ENCODE measurements at places on chromosomes 5 and 9. TPM values are rescaled to one million over a fixed set of nuclear protein-coding genes. Genes with fewer than 3 reads are reported as not detected.
A peak's percentile ranks its signal among the peaks of the same experiment; 100 is the strongest.

The SOX30 gene
- total RNA-seq: not detected

The TEX53 gene
- total RNA-seq: not detected

- no peak for DNase-seq
These were observed 22.8 kb upstream of the ARAP3 start for GRCh38 chr5:141704782-141705297.

- no peak for DNase-seq
These were observed 9.1 kb downstream of the FAT2 start for GRCh38 chr5:151581812-151582583.

The CD274 gene
- total RNA-seq: 4.9 TPM

The ENG gene
- 32.1 TPM for total RNA-seq

DNA sequence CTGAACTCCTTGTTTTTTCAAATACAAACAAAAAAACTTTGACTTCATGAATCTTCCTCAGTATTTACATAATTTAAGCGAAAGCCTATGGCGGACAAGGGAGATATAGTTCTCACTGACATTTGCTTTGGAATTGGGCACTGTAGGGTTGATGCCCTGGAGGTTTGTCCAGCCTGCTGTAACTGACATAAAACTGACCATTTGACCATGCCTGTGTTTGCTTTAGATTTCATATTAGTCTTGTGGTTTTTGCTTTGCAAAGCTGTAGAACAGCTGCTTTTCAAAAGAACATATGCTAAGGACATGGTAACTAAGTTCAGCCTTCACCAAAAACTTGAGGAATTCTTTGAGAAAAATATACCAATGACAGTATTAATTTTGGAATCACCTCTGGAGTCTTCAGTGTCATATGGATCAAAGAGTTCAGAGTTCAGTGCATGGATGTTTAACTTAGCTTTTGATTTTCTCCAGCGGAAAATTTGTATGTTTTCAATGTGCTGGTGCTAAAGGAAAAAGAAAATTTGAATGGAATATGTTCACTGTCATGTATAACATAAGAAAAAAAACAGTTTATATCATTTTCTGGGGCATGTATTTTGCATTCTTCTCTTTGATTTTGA lies 1013.1 kb downstream of the NR2F1-AS1 start:
- DNase-seq: peak; percentile 15

DNA sequence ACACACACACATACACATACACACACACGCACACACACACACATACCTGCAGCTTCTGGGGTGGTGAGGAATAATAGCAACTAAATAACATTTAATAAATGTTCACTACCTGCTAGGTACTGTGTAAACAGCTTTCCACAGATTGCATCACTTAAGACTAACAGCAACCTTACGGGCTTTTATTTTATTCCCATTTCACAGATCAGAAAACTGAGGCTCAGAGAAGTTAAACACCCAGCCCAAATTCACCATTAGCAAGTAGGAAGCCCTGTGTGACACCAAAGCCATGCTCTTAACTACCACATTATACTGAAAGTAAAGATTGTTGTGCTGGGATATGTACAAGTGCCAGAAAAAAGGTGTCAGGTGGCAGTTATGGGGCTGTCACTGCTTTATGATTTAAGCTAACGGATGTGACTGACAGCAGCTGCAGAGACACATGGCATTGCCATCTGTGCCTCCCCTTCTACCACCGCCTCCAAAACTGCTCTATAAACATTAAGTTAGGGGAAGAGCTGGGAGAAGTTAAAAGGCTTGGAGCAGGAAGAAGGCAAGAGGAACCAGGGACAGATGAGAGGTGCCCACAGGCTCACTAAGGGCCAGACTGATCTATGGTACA lies 13.6 kb downstream of the MTMR12 start:
- no peak for DNase-seq

- peak; percentile 18 for DNase-seq
These were observed 123.9 kb downstream of the GHR start for GRCh38 chr5:42547141-42547540.

GRCh38 chr5:106311230-106311915 lies 1359.4 kb downstream of the EFNA5 start:
- DNase-seq: no peak

The EIF4E1B gene
- not detected for total RNA-seq

DNA sequence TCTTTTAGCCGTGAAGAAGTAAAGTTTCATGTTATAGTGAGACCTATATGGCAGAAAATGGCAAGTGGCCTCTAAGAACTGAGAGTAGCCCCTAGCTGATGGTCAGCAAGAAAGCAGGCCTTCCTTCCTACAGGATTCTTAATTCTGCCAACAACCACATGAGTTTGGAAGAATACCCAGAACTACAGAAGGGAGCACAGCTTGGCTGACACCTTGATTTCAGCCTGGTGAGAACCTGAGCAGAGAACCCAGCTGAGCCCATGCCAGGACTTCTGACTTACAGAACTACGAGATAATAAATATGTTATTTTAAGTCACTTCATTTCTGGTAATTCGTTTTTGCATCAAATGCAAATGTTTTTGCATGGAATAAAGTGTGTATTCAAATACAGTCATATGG lies 5.9 kb upstream of the FBXL17 start:
- no peak for DNase-seq

- DNase-seq: no peak
These were observed 339.3 kb upstream of the NUDT12 start for GRCh38 chr5:103901885-103902284.

DNA sequence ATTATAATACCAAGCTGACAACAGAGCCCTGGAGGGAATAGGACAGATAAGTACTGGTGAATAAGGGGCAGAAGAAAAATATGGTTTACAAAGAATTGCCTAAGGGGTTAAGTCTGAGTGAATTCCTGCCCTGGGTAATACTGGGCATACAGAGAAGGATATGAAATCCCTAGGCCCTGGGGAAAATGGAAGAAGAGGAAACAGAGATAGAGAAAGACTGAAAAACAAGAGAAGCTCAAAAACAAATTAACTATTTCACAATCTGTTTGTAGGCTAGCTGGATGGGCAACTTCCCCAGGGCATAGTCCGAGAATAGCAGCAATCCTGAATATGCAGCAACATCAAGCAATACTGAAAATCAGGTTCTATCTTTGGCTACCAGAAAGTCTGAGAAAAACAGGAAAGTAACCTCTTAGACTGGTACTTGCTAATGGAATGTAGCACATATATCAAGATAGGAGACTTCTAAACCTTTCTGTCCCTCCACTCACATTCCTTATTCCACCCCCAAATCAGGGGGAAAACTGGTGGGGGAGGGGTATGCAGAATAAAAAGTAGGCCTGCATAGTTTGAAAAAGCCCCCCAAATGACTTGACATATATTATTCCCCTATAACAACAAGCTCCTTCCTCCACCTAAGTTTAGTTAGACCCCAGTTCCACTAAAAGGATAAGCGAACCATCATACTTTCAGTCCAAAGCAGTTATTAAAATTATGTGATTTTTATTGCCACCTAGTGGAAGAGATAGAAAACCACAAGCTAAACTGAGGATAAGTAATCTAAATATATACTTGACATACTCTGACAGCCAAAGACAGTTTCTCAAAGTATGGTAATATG lies 20.6 kb downstream of the SLC38A9 start:
- peak; percentile 50 for DNase-seq

The IFNA2 gene
- total RNA-seq: not detected

GRCh38 chr9:101380295-101380694 lies 4.5 kb downstream of the BAAT start:
- no peak for DNase-seq

DNA sequence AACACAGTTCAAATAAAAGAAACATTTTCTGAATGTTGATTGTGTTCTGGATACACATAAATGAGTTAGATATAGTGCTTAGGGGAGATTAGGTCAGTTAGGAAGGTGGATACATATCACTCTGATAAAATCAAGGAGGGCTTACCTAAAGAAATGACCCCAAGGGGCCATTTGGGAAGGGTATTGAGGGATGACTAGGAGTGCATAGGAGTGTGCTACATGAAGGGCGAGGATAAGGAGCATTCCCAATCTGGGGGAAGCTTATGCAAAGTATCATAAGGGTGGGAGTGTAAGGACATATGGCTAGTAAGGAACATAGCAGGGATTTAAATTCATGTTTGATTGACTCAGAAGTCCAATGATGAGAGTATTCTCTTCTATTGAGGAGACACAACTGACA lies 183.6 kb downstream of the NSG2 start:
- no peak for DNase-seq

The SPZ1 gene
- total RNA-seq: not detected

DNA sequence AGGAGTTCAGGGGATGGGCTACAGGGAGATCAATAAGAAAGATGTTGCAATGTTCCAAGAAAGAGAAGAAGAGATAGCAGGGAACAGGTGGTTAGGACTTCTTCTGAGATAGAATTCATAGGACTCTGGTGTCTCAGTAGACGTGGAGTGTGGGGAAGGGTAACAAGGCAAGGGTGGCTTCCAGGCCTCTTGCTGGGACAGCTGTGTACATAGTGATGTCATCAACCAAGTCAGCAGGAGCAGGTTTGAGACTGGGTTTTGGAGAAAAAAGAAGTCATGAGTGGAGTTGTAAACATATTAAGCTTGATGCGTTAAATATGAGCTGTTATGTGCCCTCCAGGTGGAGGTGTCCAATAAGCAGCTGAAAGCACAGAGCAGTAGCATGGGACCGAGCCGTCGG lies 211.8 kb upstream of the RASEF start:
- no peak for DNase-seq

The ZBTB6 gene
- total RNA-seq: 11.7 TPM

GRCh38 chr5:142821733-142822487 lies 51.7 kb downstream of the ARHGAP26 start:
- DNase-seq: peak; percentile 82

DNA sequence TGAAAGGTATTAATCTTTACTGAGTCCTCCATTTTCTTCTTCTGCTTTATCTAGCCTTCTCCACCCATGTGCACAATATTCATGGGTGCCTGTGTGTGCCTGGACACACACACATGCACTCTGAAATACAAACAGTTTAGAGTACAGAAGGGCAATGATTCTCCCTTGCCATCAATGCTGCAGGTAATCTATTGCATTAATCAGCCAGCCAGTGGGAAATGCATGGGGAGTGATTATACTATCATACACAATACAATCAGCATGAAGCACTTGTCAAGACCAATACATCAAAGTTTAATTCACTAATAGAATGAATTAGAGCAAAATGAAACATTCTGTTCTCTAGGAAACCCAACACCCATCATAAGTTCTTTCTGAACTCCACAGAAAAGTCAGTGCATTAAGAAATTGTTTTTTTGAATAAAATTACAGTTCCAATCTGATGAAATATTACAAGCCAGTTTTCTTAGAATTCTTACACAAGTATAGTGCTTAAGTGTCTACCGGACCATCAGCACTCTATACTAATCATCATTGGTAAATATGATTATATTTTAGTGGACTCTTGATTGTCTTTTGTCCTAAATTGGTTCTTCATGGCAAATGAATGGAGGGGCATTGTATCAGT lies 172.2 kb downstream of the ZSWIM6 start:
- DNase-seq: no peak

DNA sequence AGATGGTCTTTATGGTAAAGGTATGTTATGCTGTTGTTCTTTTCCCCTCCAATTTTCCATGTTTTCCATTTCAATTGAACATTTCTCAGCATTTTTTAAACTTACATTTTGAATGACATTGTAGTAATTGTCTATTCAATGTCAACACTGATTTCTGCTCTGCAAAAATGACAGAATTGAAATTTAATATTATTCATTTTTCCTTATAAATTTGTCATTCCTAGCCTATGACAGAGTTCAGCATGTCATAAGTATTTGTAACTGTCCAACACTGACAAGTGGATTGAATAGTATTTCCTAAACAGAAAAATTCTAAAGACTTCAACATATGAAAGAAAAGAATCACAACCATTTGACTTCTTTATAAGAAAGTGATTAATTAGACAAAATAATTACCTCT lies 1478.3 kb upstream of the CDH6 start:
- no peak for DNase-seq

The PCDHB4 gene
- 0.12 TPM for total RNA-seq

The PCDHGA2 gene
- total RNA-seq: 7.0 TPM

DNA sequence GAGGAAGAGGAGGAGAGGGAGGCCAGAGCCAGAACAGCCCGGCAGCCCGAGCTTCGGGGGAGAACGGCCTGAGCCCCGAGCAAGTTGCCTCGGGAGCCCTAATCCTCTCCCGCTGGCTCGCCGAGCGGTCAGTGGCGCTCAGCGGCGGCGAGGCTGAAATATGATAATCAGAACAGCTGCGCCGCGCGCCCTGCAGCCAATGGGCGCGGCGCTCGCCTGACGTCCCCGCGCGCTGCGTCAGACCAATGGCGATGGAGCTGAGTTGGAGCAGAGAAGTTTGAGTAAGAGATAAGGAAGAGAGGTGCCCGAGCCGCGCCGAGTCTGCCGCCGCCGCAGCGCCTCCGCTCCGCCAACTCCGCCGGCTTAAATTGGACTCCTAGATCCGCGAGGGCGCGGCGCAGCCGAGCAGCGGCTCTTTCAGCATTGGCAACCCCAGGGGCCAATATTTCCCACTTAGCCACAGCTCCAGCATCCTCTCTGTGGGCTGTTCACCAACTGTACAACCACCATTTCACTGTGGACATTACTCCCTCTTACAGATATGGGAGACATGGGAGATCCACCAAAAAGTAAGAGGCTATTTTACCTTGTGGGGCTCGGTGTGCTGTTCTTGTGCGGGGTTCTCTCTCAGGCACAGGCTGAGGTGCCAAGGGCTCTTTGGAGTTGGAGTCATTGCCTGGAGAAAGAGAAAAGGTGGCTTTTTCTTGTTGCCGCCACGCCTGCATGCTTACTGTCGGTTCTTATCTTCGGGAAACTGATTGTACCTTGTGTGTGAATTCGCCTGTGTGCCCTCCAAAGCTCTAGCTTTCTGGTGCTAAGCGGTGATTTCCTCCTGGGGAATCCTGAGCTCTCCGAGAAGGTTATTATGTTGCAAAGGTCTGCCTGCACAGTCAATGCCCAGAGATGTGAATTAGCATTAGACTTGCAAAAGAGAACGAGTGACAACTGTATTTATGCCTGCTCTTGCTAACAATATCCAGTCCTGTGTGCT lies at the start of gene ISL1:
Gene ISL1 (plus strand): TSS at position 318 of the 991 bp plus-strand sequence. CDS start 224 bp downstream, at position 542.
- DNase-seq: peak; percentile 71

The BRINP1 gene
- total RNA-seq: under 0.01 TPM

The SLC6A19 gene
- total RNA-seq: not detected

The BNC2 gene
- total RNA-seq: 8.8 TPM

- no peak for DNase-seq
These were observed 42.3 kb upstream of the DAPK1 start for GRCh38 chr9:87455407-87455806.

The PRSS3 gene
- total RNA-seq: 7.1 TPM

All from RPMI7951 (cell line).